Stimulated activated naive CD8-positive, alpha-beta T cell treated with anti-CD3 and anti-CD28 coated beads, Interleukin-15, amount 100 ng/mL, for 72 hours (primary cell): ENCODE measurements at places on chromosomes 7 and 10.

GRCh38 chr7:23689165-23689564 lies 9.2 kb downstream of the FAM221A start:
- DNase-seq: no peak

- DNase-seq: peak; percentile 9
Measured at GRCh38 chr7:82044497-82045080, 274.7 kb upstream of the HGF start.

- peak; percentile 66 for DNase-seq
Measured at GRCh38 chr7:106279425-106280197, 5.2 kb downstream of the NAMPT start.

GRCh38 chr7:144834641-144835144 lies 1.2 kb downstream of the TPK1 start:
- peak; percentile 40 for DNase-seq
